ENCODE measurements at places on chromosomes 7 and 10.

GRCh38 chr10:97327348-97328294 lies 6.9 kb downstream of the FRAT2 start:
- DNase-seq, result no peak

DNA sequence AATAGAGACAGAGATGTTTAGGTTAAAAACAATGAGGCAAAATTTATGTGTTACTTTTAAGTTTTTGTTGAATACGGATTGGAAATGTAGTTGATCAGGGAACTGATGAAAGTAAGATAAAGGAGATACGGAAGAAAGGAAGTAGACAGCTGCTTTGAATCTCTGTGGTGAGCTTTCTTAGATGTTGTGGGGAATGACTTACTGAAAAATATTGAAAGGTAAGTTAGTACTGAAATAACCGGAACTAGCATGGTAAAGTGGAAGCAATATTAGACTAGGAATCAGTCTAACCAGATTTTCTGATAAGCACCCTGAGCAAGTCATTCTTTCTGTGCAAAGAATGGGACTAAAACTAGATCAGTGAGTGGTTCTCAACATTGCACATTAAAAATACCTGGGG lies 34.8 kb downstream of the LUC7L2 start:
- no peak for DNase-seq

DNA sequence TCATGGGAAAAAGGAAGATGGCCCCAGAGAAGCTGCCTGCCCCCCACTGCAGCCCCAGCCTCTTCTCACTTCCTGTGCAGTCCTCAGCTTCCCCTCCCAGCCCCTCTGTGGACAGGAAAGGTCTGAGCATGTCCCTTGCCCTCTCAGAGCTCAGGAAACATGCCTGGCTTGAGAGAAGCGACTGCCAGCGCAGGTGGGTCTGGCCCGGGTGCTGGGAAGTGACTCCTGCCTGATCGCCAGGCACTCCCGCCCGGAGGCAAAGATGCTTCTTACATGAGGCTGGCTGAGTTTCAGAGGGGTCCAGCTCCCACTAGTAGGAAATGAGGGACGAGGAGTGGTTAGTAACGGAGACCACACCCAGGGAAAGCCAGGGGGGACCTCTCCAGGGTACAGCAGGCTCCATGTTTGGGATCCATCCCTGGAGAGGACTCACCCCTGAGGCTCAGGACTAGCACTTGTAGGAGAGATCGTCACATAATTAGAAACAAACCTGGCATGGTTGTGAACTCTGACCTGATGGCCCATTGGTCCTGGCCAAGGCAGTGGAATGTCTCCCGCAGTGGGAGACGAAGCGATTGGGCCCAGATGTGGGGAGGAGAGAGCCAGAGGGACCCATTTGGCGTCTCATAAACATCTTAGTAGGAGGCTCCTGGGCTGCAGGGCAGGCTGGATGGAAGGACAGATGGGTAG lies 12.3 kb downstream of the ELN start:
- DNase-seq, result no peak

DNA sequence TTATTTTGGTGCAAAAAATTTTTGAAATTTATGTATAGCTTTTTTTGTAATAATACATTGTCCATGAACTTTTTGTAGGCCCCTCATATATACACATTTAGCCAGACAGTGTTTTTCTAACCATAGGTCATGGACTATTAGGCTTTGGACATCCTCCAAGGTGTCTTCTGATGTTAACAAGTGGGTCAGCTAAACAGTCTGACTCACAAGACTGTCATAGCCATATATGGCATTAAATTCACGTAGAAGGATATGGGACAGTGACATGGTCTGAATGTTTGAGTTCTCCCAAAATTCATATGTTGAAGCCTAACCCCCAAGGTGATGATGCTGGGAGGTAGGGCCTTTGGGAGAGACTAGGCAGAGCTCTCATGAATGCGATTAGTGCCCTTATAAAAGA lies 14.0 kb upstream of the NUB1 start:
- DNase-seq, result no peak
